Fibroblast of skin of right biceps (primary cell): ENCODE measurements at places on chromosomes 12 and 14.

DNA sequence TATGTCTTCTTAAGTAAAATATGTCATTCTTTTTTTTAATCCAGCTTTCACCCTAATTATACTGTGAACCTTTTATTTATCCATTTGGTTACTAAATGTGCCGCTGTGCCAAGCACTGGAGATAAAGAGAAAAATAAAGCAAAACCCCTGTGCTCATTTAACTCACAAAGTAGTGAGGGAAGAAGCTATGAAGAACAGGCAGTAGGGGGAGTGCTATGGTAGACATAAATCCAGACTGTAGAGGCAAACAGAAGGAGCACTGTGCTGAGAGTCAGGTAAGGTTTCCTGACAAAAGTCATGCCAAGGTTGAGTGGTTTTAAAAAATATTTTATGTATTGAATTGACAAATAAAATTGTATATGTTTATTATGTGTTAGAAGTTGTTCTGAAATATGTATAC is 188.5 kb upstream of the SYT10 start:
- DNase-seq: no peak

DNA sequence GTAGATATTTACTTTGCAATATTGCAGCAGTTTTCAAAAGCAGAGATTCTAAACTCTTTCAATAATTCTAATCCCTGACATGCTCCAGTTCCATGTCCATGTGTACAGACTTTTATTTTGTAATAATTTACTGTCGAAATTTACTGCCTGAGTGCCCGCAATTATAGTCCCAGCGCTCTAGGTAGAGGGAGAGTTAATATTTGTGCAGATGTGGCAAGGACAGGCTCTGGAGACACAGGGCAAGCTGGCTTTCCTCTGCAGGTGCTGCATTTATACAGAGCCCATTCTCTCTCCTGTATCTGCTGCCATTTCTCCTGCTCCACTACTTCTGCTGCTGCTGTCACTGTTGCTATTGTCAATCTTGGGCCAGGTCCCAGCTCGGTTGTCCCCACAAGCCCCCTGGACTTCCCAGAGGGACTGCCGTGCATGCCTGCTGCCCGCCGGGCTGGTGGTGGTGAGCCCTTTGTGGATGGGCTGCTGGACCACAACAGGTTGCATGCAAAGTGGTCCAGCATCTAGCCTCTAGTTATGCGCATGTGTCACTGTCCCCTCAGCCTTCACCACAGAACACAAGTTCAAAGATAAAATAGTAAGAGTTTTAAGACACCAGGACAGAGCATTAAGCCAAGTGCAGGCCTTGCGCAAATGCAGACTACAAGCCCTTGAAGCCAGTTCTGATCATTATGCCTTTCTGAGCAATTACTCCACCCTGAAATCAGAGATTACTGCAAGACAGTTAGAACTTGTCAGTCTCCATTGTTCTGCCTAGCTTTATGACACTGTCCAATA is 40.8 kb upstream of the CSRP2 start:
- DNase-seq: no peak

- no peak for DNase-seq
Observed at GRCh38 chr12:2386566-2386965, 333.8 kb downstream of the CACNA1C start.

DNA sequence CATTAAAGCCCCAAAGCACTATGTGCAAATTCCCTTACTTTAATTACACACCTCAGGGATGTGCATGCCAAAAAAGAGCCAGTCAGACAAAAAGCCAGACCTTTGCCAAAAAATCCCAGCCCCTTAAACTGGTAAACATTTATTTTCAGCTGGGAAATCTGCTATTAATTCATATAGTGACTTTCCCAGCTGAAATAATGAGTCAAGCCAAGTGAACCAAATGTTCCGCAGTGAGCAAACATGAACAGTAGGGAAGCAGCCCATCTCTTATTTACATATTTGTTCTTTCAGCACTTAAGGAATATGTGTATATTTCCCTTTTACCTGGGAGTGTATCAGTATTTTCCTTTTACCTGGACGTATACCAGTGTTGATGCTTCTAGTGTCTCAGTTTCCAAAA is 44.0 kb upstream of the OTX2 start:
- no peak for DNase-seq

- DNase-seq: peak; percentile 69
Observed at GRCh38 chr14:66965831-66966230, 223.4 kb upstream of the GARIN2 start.

GRCh38 chr14:103160321-103161053 is 37.2 kb downstream of the TNFAIP2 start:
- no peak for DNase-seq

- DNase-seq: no peak
Observed at GRCh38 chr12:18967814-18968213, 161.7 kb upstream of the PLEKHA5 start.

DNA sequence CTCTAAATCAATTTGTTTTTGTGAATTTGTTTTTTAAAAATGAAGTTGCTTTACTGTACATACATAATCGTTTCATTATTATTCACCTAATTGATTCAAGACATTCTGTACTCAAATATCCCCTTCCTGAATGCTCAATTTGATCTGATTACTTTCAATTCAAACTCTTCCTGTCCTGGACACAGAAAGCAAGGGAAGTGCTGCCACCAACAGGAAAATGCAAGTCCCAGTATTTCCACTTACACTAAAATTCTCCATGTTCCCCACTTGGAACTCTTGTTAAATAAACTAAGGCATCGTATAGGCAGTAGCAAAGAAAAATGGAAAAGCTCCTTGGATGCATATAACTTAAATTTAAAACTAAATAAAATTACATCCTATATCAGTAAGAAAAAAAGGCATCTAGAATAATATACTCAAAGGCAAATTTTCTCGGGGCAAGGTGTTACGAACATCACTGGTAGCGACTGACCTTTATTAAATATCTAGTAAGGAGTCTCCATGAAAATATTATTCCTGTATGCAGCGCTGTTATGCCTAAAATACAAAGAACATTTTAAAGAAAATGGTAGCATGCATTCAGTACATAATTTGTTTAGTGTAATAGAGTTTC is 72.0 kb upstream of the DBX2 start:
- peak; percentile 9 for DNase-seq

GRCh38 chr14:77923131-77923936 is 123.4 kb downstream of the ADCK1 start:
- DNase-seq: no peak
